ENCODE measurements at places on chromosomes 6 and 20.

DNA sequence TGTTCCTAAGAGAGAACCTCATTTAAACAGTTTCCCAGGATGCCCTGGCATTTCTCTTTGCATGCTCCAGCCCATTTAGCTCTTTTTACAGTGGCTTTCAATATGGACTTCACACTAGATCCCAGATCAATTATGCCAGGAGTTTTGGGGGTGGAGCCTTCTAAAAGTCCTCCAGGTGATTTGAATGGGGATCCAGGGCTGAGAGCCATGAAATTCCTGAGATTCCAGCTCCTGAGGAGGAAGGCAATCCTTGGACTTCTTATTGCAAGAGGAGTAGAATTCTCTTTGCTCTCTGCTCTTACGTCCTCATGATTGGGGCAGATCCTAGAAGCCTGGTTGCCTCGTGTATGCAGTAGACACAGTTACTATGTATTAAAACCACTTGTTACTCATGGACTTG lies 184.2 kb downstream of the DHX35 start:
- DNase-seq: no peak

DNA sequence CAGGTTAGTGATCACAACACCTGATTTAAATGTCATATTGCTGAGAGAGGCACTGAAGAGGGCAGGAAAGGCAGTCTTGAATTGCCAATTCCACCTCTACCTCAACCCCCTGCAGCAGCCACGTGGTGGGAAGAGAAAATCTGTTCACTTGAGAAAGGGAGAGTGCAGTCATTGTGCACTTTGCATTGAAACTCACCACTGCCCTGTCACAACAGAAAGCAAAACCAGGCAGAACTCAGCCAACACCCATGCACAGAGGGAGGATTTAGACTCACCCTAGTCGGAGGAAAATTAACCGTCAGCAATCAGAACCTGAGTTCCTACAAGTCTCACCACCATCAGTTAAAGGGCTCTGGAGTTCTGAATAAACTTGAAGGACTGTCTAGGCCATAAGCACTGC lies 1040.2 kb downstream of the HACE1 start:
- DNase-seq: no peak

GRCh38 chr6:34491091-34491430 lies 25.2 kb downstream of the PACSIN1 start:
- DNase-seq: no peak

- no peak for DNase-seq
Measured at GRCh38 chr6:2775003-2775402, 9.8 kb downstream of the WRNIP1 start.

Measured in liver (tissue), 10 donors.